ENCODE measurements at places on chromosomes 7 and 10.
A peak's percentile ranks its signal among the peaks of the same experiment; 100 is the strongest.

- DNase-seq, result no peak
Observed at GRCh38 chr10:97924678-97925077, 75.0 kb downstream of the GOLGA7B start.

GRCh38 chr7:31852462-31852861 is 165.4 kb downstream of the PPP1R17 start:
- DNase-seq, result no peak

DNA sequence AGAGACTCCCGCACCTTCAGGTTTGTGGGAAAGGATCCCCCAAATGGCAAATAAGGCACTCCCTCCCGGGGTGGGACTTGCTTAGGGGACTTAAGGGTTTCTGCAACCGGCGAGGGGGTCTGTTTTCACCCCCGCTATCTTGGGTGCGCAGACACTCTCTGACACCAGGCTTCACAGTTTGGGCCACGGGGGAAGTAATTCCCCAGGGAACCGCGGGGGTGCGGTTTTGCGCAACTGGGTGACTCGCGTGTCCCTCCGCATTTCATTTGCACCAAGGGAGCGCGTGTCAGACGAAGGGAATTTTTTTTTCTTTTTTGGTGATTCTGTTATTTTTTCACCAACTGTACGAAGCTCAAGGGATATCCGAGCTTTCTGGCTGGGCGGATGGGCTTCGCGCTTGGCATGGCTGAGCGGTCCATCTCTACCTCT is 1.7 kb downstream of the GRM8 start:
- DNase-seq, result no peak

- no peak for DNase-seq
Observed at GRCh38 chr7:105958012-105958411, 5.1 kb upstream of the CDHR3 start.

DNA sequence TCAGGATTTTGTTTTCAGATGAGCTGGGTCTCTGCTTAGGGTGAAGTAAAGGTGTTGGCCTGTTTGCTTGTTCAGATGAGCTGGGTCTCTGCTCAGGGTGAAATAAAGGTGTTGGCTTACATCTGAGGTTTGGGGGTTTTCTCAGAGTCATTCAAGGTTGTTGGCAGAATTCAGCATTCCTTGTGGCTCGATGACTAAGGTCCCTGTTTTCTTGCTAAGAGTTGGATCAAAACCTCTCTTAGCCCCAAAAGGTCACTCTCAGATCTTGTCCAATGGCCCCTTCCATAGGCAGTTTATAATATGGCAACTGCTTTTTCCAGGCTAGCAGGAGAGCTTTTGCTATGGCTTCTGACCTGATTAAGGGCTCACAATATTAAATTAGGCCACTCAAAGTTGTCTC is 106.6 kb downstream of the ADAM22 start:
- DNase-seq, result no peak

DNA sequence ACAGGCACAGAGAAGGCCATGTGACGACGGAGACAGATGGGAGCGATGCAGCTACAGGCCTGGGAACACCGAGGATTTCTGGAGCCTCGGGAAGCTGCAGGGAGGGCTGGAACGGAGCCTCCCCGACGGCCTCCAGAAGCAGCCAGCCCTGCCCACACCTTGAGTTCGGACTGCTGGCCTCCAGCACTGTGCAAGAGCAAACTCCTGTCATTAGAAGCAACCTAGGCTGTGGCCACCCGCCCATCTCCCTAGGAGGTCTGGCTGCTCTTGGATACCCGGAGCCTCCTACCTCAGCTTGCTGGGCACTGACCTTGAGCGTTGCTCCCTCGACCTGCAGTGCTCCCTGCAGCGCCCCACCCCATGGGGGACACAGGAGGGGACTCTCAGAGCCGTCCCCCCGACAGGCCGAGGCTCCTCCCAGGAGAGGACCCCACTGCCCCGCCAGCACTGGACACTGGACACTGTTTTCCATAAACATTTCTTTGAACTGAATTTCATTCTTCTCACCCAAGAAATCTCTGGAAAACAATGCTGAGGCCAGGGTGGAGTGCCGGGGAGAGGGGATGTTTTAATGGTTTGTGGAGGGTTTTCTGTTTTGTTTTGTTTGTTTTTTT is 22.5 kb upstream of the TNRC18 start:
- no peak for DNase-seq

DNA sequence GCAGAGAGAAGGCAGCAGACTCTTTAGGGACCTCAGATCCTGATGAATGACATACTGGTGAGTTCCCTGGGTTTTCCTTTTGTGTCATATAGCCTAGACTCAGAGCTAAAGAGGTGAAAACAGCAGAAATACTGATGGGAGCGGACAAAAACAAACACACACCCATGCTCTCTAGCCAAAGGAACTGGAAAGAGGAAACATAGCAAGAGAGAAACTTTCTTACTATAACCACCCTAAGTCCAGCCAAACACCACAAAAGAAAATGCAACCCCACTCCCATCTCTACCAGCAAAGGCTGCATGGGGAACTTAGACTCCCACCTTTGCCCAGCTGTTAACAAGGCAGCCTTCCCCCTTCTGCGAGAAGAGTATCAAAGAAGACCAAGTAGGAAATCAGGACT is 16.3 kb downstream of the GSAP start:
- DNase-seq, result no peak

GRCh38 chr10:129965959-129966358 is 1.9 kb upstream of the EBF3 start:
- no peak for DNase-seq

DNA sequence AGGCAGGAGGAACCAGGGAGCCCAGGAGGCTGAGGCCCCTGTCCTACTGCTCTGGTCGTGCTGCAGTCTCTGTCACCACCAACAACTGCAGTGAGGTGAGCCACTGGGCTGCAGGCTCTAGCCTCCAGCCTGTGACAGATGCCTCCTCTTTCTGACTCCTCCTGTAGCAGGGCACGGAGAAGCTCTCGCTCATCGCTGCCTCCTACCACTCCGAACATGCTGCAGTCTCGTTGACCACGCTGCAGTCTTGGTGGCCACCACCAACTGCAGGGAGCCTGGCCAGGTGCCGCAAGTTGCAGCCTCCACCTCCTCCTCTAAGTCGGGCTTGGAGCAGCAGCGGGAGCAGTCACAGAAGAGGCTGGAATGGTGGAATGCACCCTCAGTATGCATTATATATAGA is 22.1 kb upstream of the VOPP1 start:
- no peak for DNase-seq

GRCh38 chr7:96013836-96014235 is 241.5 kb downstream of the DYNC1I1 start:
- DNase-seq, result no peak

GRCh38 chr10:86481761-86482160 is 39.8 kb downstream of the WAPL start:
- no peak for DNase-seq

DNA sequence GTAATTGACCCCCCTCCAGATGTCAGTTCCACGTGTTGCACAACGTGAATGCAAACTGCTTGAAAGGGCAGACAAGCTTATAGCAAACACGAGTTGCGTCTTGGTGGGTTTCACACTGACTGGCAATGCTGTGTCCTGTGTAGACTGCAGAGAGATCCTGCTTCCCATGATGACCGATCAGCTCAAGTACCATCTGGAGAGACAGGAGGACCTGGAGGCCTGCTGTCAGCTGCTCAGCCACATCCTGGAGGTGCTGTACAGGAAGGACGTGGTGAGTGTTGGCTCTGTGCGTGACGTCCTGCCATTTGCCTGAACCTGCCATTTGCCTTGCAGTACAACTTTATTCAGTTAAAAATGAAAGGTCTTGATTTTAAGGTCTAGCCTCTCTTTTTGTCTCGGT is 71.1 kb downstream of the INSYN2A start:
- DNase-seq, result no peak

DNA sequence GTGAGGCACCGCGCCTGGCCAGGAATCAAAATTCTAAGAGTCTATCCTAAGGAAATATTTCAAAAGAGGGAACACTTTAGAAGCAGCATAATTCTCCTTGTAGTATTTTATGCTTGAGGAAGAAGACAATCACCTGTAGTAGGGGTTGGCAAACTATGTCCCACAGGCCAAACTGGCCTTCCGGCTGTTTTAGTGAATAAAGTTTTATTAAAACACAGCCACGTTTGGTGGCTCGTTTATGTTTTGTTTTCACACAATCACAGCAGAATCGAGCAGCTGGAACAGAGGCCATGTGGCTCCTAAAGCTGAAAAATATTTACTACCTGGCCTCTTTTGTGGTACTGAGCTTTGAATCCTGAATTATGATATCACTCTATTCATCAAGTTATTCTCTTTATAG is 131.7 kb upstream of the TNS3 start:
- no peak for DNase-seq

DNA sequence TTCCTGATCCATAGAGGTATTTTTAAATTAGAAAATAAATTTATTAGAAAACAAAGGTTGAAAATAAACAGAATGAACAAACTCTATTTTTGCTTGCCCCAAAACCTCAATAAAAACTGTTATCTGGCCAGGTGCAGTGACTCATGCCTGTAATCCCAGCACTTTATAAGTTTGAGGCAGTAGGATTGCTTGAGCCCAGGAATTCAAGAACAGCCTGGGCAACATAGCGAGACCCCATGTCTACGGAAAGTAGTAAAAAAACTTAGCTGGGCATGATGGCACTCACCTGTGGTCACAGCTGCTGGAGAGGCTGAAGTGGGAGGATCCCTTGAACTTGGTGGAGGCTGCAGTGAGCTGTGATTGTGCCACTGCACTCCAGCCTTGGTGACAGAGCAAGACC is 10.3 kb downstream of the SLK start:
- no peak for DNase-seq

DNA sequence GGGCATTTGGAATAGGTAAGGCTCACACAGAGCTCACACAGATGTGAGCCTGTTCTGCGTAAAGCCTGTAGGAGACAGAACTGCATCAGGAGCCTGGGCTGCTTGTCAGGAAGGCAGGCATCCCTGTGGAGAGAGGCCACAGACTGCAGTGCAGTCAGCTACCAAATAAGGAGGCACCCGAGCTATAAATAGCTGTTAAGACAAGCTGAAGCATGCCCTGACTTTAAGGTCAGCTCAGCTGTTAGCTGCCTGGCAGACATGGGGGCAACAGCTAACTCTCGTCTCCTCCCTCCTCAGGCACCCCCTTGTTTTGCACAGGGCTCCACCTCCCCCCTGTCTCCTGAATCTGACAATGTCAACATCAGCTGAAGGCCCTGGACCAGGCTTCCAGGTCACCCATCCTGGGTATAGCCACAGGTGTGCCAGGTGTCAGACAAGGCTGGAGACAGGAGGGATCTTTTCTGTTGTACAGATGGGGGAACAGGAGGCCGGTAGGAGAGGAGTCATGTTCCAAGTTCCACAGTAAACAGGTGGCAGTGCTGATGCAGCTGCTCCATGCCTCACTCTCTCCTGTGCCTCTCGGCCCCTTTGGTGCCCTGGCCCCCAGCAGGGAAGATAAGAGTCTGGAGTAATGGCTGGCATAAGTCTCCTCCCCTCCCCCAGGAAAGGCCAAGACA is 27.6 kb upstream of the MKRN1 start:
- no peak for DNase-seq

GRCh38 chr10:106712988-106713387 is 451.5 kb downstream of the SORCS1 start:
- no peak for DNase-seq

DNA sequence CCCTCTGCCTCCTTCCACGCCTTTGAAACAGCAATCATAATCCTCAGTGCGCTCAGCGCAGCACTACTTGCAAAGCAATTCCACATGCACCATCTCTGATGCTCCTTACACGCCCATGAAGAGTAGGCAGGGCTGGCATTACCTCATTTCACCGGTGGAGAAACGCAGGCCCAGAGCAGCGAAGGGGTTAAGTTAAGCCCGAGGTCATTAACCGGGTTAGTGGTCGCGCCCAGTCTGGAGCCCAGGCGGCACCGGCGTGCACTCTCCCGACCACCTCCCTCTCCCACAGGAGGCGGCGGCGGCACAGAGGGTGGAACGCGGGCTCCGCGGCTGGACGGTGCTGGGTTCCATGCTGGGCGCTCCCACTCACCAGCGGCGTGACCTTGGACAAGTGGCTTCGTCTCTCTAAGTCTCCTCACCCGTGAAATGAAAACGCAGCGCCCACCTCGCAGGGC is 515 bp downstream of the FASTK start:
- no peak for DNase-seq

DNA sequence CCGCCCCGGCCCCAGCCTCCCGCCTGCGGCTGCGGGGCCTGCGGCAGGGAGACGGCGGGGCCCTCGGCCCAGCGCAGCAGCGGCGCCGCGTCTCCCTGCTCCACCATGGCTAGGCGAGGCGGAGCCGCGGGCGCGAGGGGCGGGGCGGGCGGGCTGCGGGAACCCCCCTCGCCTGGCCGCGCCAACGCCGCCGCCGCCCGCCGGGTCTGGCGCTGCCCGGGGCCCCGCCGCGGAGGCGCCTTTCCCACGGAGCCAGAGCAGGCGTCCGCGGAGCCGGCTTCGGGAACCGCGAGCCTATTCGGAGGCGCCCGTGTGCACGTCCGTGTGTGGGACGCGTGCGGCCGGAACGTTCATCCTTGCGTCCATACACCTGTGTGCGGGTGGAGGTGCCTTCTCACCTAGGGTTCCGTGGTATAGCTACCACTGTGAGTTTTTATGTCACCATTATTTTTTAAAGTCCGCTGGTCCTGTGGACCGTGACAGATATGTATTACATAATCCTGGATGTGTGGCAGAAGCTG is at the start of gene DENND11:
Gene DENND11 (minus strand): TSS at position 120 of the 521 bp plus-strand sequence. CDS start 13 bp downstream, at position 107.
- DNase-seq, result peak; percentile 37

- DNase-seq, result no peak
Observed at GRCh38 chr10:113362645-113363091, 190.2 kb upstream of the HABP2 start.

GRCh38 chr7:74097937-74098614 is 14.5 kb downstream of the LIMK1 start:
- no peak for DNase-seq

DNA sequence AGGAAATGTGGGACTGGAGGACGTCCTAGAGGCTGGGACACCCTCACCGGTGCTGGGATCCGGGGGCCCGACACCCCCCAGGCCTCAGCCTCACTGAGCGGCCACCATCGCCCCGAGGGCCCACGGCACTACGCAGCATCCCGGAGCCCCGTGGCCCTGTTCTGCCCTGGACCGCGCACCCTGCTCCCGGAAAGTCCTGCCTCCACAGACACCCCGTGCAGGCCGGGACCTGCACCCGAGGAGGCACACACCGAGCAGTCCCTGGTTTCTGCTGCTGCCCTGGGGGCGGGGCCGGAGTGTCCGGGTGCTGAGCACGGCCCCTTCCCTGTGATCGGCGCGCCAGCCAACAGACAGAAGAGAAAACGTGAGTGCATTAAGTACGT is 18.1 kb upstream of the KNDC1 start:
- DNase-seq, result no peak
